NCI-H2107 (cell line): ENCODE measurements at places on chromosomes 4 and X.

DNA sequence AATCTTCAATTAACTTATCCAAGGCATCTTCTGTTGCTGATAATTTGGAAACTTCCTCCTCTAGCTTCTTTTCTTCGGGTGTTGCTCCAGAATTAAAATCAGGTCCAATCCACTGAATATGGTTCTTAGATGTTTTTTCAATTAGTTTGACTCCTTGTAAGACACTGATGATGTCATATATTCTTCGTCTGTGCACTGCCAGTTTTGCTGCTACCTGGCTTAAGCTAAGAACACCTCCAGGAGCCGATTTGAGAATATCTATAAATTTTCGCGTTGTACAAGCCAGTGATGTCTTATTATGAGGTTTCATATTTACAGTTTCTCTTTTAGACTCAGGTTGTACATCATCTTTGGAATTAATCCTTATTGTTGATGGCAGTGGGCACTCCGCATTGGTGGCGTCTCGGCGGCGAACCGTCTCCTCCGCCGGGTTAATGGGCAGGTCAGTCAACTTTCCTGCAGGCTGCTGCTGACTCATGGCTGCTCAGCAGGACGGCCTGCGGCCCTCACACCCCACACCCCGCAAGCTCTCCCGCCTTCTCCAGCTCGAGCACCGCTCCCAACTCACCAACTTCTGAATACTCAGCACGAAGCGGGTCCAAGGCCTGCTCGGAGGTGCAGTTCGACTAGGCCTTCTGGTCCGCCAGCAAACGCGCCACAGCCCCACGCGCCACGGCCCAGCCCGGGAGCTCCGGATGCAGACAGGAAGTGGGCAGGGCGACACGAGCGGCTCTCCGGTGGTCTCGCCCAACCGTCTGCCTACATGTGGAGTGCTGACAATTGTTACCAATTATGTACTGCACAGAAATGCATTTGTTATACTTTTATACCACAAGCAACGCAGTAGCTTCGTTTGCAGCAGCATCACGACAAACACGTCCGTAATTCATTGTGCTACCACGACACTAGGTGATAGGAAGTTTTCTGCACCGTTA, 49.2 kb upstream of the FHL1 start:
- DNase-seq, result no peak

- DNase-seq, result peak; percentile 27
Measured at GRCh38 chr4:186297013-186297645, 31.1 kb downstream of the F11 start.

- no peak for DNase-seq
Measured at GRCh38 chr4:181877329-181877848, 365.8 kb upstream of the TENM3 start.

- no peak for DNase-seq
Measured at GRCh38 chrX:151762802-151763201, 28.3 kb downstream of the CNGA2 start.

DNA sequence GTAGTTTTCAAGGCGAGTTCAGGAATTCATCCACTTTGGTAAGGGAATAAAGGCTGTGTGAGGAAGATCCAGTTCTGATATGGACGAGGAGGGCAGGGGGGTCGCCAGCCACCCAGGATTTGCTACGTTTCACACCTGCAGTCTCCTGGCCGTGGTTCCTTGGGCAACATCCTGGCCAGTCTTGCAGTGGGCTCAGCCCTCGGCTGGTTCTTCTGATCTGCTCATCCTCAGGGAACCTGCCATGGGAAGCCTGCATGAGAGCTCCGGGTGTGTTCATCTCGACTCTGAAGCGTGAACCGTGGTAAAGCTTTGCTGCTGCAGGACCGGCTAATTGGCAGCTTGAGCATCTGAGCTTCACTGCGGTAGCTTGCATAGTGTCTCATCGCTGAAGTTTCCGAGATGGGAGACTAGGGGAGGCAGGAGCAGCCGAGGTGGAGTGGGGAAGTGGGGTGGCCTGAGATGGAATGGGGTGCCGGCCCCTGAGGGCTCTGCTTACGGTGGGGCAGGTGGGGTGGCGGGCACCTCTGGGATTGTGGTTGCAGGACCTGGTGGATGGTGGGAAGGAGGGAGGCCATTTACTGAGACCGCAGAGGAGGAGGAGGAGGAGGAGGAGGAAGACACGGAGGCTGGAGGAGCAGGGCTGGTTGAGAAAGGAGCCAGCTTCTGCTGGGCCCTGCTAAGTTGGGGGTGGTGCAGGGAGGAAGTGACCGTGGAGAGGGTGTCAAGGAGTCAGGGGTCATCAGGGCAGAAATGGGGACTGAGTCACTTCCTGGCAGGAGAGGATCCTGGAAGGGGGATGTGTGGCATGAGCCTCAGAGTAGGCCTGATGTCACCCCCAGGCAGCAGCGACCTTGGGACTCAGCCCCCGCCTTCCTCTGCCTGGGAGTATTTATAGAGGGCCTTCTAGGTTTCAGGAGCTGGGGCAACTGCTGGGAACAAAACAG, 213.1 kb upstream of the PSAPL1 start:
- DNase-seq, result no peak

DNA sequence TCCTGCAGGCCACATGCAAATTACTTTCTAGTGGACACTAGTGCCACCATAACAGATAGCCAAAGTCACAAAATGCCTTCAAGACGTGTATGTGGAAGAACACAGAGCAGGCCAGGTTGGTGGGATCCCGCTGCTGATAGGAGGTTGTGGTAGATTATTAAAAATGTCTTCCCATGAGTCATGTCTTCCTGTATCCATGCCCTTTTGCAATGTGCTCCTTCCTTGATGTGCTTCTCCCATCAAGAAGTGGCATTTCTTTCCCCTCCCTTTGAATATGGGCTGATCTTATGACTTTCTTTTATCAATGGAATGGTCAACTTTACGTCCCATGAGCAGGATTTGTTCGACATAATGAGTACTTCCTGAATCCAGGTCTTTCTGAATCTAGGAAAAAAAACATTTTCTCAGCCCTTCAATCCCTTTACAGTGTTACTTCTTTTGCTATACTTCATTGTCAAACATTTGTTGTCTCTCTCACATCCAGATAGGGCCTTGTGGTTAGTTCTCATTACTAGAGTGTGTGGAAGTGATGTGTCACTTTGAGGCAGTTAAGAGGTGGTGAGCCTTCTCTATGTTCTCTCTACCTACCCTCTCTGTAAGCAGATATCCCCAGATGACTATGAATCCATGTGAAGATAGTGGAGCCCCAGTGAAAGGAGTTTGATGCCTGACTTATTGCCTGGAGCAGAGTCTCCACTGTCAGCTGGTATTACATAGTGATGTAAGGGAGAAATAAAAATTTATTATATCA, 519.2 kb upstream of the DIPK2B start:
- no peak for DNase-seq

DNA sequence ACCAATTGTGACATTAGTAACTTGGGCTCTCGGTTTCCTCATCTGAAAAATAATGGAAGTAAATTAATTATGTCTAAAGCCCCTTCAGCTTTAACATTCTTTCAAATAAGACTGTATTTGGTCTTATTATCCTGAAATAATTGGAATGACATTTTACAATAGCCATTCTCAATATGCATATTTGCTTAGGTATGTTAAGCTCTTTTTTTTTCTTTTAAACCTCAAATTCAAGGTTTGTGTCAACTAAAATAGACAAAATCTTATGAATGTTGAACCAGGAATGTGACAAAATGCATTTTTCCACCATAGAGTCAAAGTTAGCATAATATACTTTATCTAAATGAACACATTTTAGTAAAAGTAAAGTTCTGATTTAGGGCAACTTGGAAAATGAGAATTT, 34.4 kb upstream of the TET2 start:
- no peak for DNase-seq

DNA sequence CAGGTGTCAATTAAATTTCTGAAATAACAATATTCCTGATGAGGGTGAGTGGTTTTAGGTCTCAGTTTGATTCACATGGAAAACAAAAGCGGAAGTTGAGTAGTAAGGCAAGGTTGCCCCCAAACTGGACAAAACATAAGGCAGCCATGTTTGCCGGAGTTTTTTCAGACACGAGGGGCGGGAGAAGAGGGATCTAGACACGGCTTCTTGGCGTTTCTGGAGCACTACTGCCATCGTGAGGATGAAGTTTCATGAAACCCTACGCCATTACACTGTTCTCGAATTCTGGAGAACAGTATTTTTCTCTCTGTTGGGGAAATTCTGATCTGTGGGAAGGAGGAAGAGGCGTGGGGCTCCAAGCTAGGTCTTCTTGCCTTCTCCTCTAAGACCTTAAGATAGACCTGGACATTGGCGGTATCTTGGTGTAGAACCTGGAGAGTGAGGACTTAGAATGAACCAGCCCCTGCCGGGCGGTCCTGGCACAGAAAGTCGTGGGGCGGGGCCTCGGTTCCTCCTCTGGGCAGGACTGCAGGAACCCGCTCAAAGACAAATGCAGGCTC, 160.3 kb downstream of the OR13H1 start:
- DNase-seq, result no peak

- no peak for DNase-seq
Measured at GRCh38 chr4:13261486-13262257, 222.5 kb downstream of the RAB28 start.

DNA sequence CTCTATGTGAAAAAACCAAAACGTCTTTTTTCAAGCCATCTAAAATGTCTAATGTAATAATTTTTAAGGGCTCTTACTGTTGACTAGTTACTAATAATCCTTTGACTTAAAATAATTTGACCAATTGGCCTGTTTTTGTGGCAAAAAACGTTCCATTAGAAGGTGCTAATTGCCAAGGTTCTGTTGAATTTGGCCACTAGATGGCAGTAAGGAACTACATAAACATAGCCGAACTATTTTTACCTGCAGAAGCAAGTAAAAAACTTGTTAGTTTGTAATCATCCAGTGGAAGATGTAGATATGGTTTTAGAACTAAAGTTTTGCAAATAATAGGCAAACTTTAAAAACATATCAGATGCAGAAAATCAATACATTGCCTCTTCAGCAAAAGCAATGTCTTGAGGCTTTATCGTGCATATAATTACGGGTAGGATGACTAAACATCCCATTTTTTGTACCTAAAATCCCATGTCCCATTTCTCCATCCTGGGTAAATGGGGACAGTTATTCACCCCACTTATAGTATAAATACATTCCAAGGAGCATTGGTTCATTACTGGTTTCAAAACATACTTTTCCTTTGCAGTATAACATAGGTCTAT, 57.6 kb downstream of the PROM1 start:
- DNase-seq, result no peak

DNA sequence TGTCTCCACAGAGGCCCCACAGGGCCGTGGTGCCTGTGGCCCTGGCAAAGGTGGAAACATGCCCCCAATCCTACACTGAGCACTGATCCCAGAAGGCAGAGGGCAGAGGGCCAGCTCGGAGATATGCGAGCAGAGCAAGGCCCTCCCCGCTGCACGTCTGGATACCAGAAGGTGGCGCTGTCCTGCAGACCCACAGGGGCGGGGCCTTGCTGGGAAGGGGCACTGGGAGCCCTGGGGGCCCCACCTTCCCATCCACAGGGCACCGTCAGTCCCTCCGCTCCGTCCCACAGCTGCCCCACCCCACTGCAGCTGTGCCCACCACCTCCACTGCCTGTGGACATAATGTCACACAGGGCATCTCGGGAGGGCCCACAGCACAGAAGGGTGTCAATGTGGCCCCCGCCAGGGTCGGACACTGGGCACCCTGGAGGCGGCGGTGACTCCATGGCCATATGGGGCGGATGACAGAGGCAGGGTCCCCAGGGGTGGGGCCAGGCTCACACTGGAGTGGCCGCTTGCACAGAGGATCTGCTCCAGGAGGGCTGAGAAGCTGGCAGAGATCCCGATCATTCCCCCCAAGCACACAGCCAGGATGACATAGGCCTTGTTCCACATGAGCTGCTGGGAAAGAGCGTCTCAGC, 4.8 kb downstream of the SLC49A3 start:
- DNase-seq, result peak; percentile 11

GRCh38 chr4:16843831-16844508, 54.5 kb downstream of the LDB2 start:
- no peak for DNase-seq

DNA sequence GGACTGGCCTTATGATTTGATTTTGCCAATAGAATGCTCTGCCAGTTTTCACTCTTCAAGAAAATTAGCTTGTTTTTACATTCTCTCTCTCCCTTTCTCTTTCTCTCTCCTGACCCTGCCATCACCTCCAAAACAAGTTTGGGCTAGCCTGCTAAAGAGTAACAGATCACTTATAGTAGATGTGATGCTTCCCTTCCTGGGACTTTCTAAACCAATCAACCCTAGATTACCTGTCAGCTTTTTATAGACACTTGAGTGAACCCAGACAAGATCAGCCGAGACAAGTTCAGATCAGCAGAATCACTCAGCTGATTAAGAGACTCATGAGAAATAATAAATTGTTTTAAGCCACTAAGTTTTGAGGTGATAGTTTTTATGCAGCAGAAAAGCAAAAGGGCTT, 521.2 kb downstream of the ANKRD50 start:
- no peak for DNase-seq

DNA sequence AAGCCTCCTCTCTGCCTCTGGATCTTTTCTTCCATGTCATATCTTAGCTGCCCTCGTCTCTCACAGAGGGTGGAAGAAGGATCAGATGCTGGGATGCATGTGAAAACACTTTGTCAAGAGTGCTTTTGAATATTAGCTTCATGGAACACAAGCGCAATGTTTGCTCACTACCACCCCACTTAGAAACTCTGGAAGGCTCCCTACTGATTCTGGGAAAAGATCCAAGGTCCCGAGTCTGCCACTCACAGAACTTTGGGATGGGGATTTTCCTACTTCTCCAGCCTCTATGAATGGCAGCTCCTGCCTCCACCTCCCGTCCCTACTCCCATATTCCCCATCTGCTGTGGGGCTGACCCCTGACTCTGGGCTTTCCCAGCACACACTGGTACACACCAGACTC, 40.2 kb upstream of the CRMP1 start:
- DNase-seq, result peak; percentile 51

- no peak for DNase-seq
Measured at GRCh38 chr4:189302719-189303118, 638.0 kb upstream of the FRG1 start.

DNA sequence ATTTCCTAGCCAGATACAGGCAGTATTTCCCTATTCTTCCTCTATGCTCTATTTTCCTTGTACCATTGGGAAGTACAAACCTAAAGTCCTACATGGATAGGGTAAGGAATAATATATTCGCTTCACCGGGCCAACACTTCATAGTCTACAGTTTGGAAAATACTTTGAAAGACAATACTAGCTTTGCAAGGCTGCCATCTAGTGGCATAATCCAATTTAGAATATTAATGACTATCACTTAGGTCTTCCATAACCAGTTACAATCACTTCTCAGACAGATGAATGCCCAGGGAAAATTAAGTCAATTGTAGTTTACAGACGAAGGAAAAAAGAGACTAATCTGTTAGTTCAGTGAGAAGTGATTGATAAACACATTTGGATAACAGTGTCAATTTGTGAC, 141.0 kb upstream of the FAM47C start:
- DNase-seq, result no peak

DNA sequence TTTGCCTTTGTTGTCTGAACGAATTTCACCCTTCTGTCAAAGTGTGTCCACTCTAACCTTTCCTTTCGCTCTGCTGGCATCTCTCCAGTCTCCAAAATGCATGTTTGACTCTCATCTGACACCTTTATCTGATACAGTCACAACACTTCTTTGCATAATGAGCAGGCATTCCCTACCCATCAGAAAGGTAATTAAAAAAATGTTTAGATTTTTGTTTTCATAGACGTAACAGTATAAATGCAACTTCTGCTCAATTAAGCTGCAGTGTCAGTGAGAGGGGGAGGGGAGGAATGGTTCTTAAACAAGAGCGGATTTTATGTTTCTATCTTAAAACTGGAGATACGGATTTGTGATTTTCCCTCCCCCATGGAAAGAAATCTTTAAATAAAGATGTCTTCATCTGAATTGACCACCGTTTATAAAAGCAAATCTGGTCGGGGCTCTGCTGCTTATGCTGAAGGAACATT, 70.2 kb downstream of the CXXC4 start:
- no peak for DNase-seq
